ENCODE measurements at places on chromosomes 3 and 15. TPM values are rescaled to one million over a fixed set of nuclear protein-coding genes. Genes with fewer than 3 reads are reported as not detected.

The SYNM gene
- 0.18 TPM for total RNA-seq

The PATL2 gene
- 0.86 TPM for total RNA-seq

The ASB14 gene
- not detected for total RNA-seq

The SAMD7 gene
- total RNA-seq = not detected

The CCDC191 gene
- total RNA-seq = 0.11 TPM

The KLHL40 gene
- not detected for total RNA-seq

The RBMS3 gene
- total RNA-seq = 0.20 TPM

The ST3GAL6 gene
- not detected for total RNA-seq

The SCAMP5 gene
- 0.31 TPM for total RNA-seq

The DNAH1 gene
- total RNA-seq = 1.2 TPM

The FBXW12 gene
- total RNA-seq = not detected

The CGNL1 gene
- total RNA-seq = 0.07 TPM

The ESYT3 gene
- not detected for total RNA-seq

The SNX22 gene
- total RNA-seq = 1.8 TPM

The MESP2 gene
- total RNA-seq = 0.47 TPM

The FETUB gene
- not detected for total RNA-seq

The CD200R1 gene
- not detected for total RNA-seq

The FBXL22 gene
- total RNA-seq = not detected

The HTR3E gene
- total RNA-seq = not detected

The LOXL1 gene
- not detected for total RNA-seq

The TRA2B gene
- 254 TPM for total RNA-seq

The DUOXA2 gene
- total RNA-seq = not detected

The ARGFX gene
- not detected for total RNA-seq

Data from K562 (cell line).